Transverse colon (tissue), 4 donors: ENCODE measurements at places on chromosomes 6 and 20. TPM values are rescaled to one million over a fixed set of nuclear protein-coding genes. Genes with fewer than 3 reads are reported as not detected.

Gene OTOR
- total RNA-seq = not detected

Gene SEL1L2
- not detected for total RNA-seq

Gene C6orf163
- 6.6 TPM for total RNA-seq

Gene DACT2
- total RNA-seq = 2.6 TPM

Gene PAK5
- not detected for total RNA-seq

Gene ARFGEF3
- total RNA-seq = 11.9 TPM

Gene NELFE
- 93.5 TPM for total RNA-seq

Gene AAR2
- 24.3 TPM for total RNA-seq

Gene PBOV1
- not detected for total RNA-seq

Gene C6orf52
- not detected for total RNA-seq

Gene RNF8
- 12.9 TPM for total RNA-seq

Gene MCCD1
- not detected for total RNA-seq

Gene ARMH2
- total RNA-seq = not detected

Gene HLA-DRB5
- total RNA-seq = 5.2 TPM

Gene CCN5
- 9.5 TPM for total RNA-seq
